ENCODE measurements at places on chromosomes 2 and 18.

- no peak for DNase-seq
Measured at GRCh38 chr2:222912117-222912516, 51.3 kb downstream of the ACSL3 start.

- no peak for DNase-seq
Measured at GRCh38 chr2:108304975-108305374, 16.3 kb downstream of the SULT1C2 start.

DNA sequence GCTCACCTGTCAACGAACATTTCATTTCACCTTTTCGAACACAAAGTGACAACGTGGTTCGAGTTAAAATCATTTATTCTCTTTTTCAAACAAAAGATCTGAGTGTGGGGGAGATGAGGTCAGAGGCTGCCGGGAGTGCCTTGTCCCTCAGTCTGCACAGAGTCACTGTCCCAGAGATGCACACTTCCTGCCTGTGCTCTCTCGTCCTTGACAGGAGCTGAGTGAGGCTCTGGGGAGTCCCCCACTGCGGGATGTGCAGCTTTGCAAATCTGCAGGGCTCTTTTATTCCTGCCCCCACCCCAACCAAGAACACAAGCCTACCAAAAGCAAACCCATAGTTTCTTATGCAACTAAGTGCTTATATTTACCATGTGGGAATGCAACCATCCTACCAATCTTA is 497.8 kb downstream of the EIPR1 start:
- no peak for DNase-seq

DNA sequence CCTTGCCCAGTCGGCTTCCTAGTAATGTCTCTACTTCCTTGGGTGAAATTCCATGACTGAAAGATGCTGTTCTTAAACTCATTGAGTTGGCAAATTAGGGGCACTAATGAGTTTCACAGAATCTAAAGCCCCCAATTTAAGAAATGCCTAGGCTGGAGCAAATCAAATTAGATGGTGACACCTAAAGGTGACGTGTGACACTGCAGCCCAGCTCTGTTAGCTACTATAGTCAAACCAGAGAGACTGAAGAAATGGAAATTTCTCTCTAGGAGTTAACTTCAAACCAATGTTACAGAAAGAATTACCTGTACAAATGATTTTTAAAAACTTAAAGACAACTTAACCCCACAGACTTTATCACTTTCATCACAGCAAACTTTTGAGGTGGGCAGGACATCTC is 37.2 kb downstream of the LCT start:
- no peak for DNase-seq

- no peak for DNase-seq
Measured at GRCh38 chr2:159119652-159120257, 151.3 kb downstream of the TANC1 start.
